Aorta (tissue), 5 donors: ENCODE measurements at places on chromosomes 12 and 14.

GRCh38 chr12:31929027-31929526 lies 30.1 kb upstream of the RESF1 start:
- H3K36me3 ChIP-seq: no peaks in the 10 kb centered on the region
- H3K27ac ChIP-seq: no peak overlapping the region
- DNase-seq: no peak
- no peak overlapping the region for H3K4me3 ChIP-seq

GRCh38 chr12:48366131-48366530 lies 15.4 kb upstream of the ZNF641 start:
- no peak for DNase-seq
- no peaks in the 10 kb centered on the region for H3K36me3 ChIP-seq
- H3K27me3 ChIP-seq: no peaks in the 10 kb centered on the region
- H3K27ac ChIP-seq: no peak overlapping the region

DNA sequence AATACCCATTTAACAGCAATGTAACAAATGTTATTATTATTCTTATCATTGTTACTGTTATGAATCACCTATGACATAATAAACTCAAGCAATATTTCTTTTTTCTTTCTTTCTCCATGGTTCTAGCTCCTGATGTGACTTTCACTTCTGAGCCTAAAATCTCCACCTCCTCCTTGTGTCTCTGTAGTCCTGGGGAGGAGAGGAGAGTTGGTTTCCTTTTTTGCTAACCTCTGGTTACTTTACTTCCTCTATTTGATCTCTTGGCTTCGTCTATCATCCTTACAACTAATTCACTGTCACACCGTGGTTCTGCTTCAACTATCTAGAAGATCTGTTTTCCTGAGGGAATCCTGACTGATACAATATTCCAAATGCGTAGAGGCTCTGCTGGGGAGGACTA lies 456.6 kb downstream of the VRK1 start:
- H3K27me3 ChIP-seq: no peaks in the 10 kb centered on the region
- no peak overlapping the region for H3K4me3 ChIP-seq
- DNase-seq: no peak
- no peak overlapping the region for H3K27ac ChIP-seq
- no peaks in the 10 kb centered on the region for H3K4me1 ChIP-seq

- H3K36me3 ChIP-seq: no peaks in the 10 kb centered on the region
- H3K27me3 ChIP-seq: no peaks in the 10 kb centered on the region
- H3K4me1 ChIP-seq: no peaks in the 10 kb centered on the region
- DNase-seq: peak; percentile 66
- no peak overlapping the region for H3K4me3 ChIP-seq
- H3K27ac ChIP-seq: no peak overlapping the region
Observed at GRCh38 chr14:104580961-104581360, 1.4 kb downstream of the C14orf180 start.

GRCh38 chr12:26534071-26534470 lies 298.9 kb downstream of the ITPR2 start:
- H3K4me1 ChIP-seq: no peaks in the 10 kb centered on the region
- H3K27me3 ChIP-seq: no peaks in the 10 kb centered on the region

GRCh38 chr14:65686761-65687160 lies 274.2 kb downstream of the FUT8 start:
- H3K4me3 ChIP-seq: no peak overlapping the region
- H3K27me3 ChIP-seq: no peaks in the 10 kb centered on the region
- no peaks in the 10 kb centered on the region for H3K4me1 ChIP-seq
- DNase-seq: no peak
- no peak overlapping the region for H3K27ac ChIP-seq

- no peak overlapping the region for H3K27ac ChIP-seq
- H3K4me3 ChIP-seq: no peak overlapping the region
- DNase-seq: no peak
- no peaks in the 10 kb centered on the region for H3K27me3 ChIP-seq
- H3K36me3 ChIP-seq: no peaks in the 10 kb centered on the region
- no peaks in the 10 kb centered on the region for H3K4me1 ChIP-seq
Observed at GRCh38 chr14:70006699-70007098, 127.5 kb downstream of the SMOC1 start.
